Activated CD8-positive, alpha-beta memory T cell treated with anti-CD3 and anti-CD28 coated beads, Interleukin-2, amount 50 U/mL, for 48 hours (primary cell): ENCODE measurements at places on chromosomes 13 and 19.

GRCh38 chr19:50478901-50479715, 2.5 kb upstream of the GARIN5A start:
- no peak for DNase-seq

DNA sequence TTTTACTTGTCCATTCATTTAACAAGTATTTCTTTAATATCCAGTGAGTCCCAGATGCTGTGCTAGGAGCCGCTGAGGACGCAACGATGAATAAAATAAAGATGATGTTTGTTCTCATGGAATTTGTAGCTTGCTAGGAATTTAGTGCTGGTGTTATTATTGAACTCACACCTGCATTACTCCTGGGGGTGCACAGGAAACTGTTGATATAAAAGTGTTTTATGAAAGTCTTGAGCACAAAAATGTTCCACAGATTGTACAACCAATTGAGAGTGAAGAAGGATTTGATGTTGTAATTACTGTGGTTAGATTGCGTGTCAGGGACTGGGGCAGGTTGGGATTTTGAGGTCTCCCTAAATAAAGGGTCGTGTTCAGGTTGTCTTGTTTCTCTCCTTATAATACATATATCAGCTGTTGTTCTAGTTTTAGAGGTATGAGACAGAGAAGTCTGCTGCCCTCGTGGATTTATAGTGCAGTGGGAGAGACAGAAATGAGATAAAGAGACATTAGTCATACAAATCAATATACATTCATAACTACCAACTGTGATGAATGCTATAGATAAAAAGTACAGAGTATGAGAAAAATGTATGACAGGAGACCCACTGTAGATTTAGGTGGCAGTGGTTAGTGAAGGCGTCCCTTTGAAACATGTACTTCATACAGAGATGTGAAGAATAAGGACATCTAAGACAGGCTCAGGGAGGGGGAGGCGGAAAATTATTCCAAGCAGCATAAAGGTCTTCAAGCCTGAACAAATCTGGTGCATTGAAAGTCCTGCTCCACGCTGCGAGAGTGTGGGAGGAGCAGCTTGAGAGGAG, 11.3 kb downstream of the CACNG6 start:
- DNase-seq: no peak

DNA sequence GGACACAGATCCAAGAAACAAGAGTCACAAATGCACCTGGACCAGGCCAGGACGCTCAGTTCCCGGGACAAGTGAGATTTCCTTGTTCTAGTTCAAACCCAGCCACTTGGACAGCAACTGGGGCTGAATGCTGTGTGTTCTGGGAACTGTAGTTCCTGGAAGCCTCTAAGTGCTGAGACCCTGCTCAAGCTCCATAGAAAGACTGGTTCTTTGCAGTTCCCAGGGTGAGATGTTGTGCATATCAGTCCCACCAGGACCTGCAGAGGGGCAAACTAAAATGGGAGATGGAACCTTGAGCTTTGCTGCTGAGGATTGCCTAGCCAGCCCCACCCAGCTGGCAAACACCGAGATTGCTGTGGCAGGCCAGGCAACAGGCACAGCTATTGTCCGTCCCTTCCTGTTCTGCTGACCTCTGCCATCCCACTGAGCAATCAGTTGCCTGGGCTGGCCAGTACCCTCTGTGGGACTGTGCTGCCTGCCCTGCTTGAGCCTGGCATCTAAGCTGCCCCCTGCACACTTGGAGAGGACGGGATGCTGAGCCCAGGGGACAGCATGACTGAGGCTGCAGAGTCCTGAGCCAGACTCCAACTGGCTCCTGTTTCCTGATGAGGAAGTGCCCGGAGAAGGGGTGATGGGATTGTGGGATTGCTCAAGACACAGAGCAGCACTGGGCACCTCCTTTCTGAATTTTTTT, 1.4 kb upstream of the GIPC1 start:
- DNase-seq: no peak

DNA sequence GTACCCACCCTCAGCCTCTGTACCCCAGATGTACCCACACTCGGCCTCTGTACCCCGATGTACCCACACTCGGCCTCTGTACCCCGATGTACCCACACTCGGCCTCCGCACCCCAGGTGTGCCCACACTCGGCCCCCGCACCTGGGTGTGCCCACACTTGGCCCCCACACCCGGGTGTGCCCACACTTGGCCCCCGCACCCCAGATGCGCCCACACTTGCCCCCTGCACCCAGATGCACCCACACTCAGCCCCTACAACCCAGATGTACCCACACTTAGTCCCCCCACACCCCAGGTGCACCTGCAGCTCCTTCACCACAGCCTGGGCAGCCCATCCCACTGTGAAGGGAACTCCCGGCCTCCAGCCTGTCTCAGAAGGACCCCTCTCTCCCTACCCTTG, 69.7 kb downstream of the PEX11G start:
- DNase-seq: no peak

DNA sequence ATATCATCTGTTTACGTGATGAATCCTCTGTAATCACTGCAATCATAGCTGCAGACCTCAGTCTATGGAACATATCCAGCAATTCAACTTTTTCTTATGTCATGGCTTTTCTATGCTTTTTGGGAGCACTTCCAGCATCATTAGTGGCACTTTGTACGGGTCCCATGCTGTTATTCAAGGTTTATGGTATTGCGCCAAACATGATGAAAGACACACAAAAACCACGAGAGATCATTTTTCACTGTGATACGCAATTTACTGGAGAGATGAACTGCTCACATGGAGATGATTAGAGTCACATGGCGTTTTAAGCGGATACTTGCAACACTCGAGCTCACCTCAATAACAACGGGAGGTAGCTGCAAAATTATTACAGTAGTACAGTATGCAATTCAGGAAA, 2101.7 kb upstream of the PCDH20 start:
- no peak for DNase-seq
